ENCODE measurements at places on chromosomes 3 and 15.

DNA sequence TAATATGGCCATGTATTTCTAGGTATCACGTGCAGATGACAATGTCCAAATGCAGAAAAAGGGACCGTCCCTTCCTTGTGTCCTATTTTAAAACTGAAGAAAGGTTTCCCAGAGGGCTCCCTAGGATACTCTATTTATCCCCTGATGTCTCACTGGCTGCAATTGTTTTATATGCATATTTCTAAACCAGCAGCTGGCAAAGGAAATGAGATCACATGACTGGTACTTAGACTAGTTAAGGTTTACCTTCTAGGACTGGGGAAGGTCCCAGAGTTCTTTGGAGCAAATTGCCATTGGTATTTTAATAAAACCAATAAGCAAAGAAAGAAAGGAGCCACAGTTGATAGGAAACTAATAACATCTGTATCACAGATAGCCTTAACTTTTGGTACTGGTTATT lies 29.5 kb downstream of the GTF2E1 start:
- no peak for DNase-seq

DNA sequence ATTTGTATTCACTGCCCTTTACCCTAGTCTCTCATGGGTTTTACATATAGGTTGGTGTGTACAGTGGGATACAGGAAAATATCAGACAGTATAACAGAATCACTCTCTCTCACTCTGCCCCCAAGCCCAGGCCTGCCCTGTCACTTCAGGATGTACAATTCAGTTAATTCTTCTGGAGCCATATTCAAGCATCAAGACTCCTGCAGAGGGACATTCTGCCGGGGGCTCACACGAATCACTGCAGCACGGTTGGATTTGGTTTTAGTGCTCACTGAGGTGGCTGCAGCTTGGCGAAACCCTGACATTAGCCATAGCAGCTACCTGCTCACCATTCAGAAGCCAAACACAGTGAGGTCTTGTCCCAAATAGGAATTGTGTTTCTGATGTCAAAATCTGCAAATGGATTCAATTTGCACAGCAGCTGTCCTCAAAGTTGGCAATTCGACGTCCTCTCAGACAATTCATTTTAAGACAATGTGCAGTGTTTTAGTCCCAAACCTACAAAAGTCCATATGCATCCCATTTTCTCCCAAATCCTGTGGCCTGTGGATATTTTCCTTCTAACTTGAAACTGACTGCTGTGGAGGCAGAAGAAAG lies 82.9 kb downstream of the CHSY1 start:
- no peak for DNase-seq

DNA sequence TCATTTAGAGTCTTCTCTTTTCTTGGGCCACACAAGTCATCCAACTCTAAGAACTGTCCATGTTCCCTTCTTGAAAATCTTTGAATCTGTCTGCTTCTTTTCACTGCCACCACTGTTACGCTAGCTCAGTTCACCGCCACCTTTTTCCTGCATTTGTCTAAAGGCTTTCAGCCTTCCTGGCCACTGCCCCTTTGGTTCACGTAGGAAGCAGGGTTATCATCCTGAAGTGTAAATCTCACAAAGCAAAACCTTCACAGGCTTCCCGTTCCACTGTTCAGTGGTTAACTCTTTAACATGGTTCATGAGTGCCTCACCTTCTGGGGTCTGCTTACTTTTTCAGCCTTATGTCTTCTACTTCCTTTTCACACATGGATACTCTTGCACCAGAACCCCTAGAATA lies 26.3 kb upstream of the CCDC39 start:
- no peak for DNase-seq

- no peak for DNase-seq
Measured at GRCh38 chr15:78065973-78066946, 11.3 kb downstream of the TBC1D2B start.

GRCh38 chr3:43432462-43432861 lies 146.1 kb downstream of the SNRK start:
- no peak for DNase-seq

GRCh38 chr15:101620671-101621070 lies 31.5 kb downstream of the TM2D3 start:
- no peak for DNase-seq
